IPS DF 6.9 (cell line): ENCODE measurements at places on chromosomes 2 and 18.

DNA sequence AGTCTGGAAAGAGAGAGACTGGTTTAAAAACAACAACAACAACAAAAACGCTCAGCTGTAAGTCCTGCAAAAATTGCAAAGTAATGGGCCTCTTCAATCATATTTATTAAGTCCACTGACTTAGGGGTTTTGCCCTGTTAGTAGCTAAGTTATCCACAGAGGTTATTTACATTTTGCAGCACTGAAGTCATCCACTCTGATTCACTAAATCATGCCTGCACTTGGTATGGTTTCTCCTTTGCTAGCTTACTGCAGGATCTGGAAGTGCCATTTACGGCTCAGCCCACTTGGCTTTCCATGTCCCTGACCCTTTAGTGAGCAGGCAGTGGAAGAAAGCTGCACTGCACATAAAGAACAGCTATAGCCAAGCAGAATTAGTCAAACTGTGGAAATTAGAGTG lies 484.4 kb downstream of the NRXN1 start:
- DNase-seq, result no peak

DNA sequence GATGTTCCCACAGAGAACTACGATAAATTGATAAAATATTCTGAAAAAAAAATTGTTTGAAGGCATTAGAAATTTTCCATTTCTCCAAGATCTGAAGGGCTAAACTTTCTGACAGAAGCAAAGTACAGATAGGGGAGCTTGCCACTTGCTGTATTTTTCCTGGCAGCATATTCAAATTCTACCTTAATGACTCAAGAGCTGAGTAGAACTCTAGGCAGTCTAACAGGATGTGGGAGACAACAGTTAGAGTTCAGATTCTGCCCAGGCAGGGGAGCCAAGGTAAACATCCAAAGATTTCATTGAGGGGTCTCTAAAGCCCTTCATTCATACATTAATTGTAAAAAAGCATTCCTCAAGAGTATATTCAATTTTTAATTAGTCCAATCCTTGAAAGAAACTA lies 46.0 kb upstream of the RIT2 start:
- no peak for DNase-seq

DNA sequence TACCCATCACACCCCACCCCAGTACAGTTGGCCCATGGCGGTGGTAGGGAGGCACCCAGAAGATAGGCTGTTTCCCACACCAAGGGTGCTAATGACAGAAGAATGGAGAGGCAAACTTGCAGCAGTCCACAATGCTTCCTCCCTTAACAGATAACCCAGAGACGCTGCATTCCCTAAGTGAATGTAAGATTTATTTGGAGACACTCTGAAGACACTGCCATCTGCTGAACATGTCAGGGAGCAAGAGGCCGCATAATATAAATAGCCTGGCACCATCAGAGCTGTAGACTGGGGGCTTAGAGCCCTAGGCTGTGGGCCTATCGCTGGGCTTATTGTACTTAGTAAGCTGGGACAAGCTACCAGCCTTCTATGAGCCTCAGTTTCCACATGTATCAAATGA lies 2.2 kb upstream of the IWS1 start:
- no peak for DNase-seq

DNA sequence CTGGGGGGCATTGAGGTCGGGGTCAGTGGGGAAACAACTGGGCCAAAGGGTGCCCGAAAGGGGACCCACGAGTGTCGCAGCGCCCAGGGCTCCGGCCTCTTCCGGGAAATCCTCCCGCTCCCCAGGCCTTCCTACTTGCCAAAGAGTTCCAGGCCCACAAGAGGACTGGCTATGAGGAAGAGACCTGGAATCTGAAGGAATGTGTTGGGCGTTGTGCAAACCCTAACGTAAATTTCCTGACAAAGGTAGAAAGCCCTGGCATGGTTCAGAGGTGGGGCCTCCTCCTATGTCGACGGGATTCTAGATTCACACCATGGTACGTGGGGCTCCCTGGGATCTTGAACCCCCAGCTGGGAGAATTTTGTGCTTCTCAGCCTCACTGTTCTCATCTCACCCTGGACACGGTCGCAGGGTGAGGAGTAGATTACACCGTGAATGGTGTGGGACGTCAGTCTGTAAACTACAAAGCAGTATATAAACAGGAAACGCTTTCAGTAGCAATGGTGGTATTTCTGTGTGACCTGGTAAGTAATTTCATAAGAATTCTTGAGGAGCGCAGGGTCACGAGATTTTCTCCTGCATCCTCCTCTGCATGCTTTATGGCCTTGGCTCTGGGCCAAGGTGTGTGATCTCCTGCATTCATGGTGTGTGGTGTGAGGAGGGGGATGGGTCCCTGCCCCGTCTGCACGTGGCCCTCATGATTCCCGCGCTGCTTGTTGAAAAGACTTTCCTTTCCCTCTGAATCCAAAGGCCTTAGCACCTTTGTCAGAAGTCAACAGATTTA lies 868 bp downstream of the HSBP1L1 start:
- DNase-seq, result no peak

DNA sequence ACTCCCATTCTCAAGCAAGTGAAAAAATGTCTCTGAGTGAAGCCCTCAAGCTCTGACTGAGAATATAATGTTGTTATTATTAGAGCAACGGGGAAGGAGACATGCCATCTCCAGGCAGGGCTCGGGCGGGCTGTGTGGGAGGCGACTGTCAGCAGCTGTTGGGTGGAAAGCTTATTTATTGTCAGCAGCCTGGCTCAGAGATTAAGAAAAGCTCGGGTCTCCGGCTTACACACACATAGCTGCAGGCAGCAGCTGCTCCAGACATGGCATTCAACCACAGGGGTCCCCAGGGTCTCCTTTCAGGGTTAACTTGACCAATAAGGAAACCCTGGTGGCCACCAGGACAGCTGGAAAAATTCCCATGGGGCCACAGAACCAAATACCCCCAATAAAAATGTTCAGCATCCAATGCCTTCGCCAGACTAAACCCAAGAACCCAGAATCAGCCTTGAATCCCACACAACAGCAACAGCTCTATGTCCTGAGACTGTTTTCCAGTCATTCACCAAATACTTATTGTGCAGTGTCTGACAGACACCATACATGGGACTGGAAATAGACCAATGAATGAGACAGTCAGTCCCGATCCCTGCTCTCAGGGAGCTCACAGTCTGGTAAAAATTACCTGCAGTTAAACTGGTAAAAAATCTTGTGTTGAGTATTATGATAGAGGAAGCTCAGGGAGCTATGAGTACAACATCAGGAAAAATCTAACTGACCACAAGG lies 70.5 kb upstream of the RTN4 start:
- no peak for DNase-seq

DNA sequence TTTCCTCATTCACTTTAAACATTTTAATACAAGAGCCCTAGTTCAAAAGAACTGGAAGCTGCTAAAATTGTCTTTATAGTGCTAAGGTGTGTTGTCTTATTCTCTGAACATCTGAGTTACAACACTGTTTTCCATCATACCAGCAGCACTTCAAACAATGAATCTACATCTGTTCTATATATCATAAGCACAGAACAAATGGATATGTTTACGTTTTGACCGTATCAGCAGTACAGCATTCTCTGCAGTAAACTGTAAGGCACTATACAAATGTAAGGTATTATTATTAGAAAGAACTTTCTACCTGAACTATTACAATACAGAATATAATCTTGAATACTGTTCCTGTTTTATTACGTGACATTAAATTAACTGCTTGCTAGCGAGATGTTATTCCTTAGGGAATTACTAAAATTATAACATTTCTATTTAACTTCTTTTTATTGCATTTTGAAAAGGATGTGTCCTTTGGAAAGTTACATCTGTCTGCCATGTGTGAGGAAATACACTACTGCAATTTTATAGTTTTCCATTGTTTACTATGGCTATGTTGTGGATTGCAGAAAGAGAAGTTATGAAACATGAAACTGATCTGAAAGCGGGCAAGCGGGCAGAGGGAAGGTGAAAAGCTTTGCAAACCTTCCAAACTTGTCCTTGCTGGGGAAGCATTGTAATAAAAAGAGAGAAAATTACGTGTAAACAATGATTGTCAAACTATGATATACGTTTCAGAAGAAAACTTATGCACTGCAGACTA lies 13.7 kb downstream of the NCKAP1 start:
- no peak for DNase-seq
